ENCODE measurements at places on chromosomes 3 and 15. TPM values are rescaled to one million over a fixed set of nuclear protein-coding genes. Genes with fewer than 3 reads are reported as not detected.

Gene CMTM6
- total RNA-seq, result 31.8 TPM

DNA sequence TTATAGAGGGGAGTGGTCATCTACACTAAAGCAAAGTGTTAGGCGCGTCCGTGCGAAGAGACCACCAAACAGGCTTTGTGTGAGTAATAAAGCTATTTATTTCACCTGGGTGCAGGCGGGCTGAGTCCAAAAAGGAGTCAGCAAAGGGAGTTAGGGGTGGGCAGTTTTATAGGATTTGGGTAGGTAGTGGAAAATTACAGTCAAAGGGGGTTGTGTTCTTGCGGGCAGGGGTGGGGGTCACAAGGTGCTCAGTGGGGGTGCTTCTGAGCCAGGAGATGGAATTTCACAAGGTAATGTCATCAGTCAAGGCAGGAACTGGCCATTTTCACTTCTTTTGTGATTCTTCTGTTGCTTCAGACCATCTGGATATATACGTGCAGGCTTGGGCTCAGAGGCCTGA is 47.1 kb downstream of the OIP5 start:
- no peak for DNase-seq

- DNase-seq, result no peak
Measured at GRCh38 chr3:157631478-157631877, 128.3 kb upstream of the VEPH1 start.

DNA sequence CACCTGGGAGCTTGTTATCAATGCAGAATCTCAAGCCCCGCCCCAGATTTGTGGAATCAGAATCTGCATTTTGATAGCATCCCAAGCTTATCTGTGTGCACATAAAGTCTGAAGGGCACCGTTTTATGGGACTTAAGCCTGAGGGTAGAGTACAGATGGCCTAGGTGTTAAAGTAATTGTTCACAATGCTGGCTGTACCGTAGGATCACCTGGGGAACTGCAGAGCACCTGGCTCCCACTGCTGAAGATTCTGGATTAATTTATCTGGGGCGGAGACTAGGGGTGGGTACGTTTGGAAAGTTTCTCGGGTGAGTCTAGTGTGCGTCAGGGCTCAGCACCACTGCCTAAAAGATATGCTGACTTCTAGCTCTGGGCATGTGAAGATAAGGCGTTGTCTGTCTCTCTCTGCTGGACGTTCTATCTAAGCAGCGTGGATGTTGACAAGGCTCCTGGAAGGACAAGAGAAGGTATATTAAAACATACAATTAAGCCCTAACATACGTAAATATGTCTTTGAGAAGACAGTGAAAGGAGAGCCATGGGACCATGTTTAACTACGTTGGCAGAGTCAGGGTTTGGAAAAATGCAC is 63.2 kb upstream of the RASGRP1 start:
- DNase-seq, result no peak

GRCh38 chr3:113374078-113374477 is 67.2 kb downstream of the CFAP44 start:
- DNase-seq, result no peak

GRCh38 chr3:66450390-66451022 is 50.3 kb downstream of the LRIG1 start:
- no peak for DNase-seq

DNA sequence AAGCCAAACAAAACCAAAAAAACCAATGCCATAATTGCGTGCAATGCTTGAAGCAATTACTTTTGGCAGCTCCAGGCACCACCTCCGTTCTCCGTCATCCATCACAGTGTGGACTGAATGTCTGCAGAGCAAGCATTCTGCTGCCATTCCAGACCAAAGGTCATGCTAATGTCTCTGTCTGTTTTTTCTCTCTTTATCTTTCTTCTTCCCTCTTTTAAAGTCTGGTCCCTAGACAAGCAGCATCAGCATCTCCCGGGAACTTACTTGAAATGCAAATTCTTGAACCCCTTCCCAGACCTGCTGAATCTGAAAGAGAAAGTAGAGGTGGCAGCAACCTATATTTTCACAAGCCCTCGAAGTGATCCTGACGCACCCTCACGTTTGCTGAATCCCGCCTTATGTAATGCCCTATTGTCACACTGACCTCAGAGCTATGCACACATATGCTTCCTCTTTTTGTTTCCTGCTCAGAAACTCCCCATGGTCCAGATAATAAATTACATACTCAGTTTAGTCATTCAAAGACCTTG is 297.3 kb upstream of the PROK2 start:
- DNase-seq, result no peak

DNA sequence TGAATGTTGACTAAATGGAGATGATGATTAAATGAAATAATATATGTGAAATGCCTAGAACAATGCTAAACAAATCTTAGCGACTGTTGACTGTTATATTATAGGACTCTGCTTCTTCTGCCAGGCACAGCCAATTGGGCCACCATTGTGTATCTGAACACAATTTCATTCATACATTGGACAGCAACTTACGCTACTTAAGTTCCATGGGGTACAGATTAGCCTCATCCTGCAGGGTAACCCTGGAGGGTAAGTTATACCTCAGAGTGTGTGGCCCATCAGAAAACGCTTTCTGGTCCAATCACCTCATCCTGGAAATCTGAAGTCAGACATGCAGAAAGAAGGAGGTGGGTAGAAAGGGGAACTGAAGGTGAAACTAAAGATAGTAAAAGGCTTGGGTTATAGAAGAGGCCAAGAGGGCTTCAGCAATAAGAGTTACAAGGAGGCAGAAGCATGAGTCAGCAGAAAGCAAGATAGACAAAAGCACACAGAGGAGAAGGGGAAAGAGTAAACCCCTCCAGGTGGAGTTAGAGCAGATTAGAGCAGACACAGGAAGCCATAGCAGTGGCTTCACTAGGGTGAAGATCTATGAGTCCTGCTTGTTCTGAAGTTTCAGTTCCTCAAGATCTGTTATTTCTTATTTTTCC is 119.3 kb upstream of the SLC24A5 start:
- DNase-seq, result no peak

GRCh38 chr15:92538115-92538514 is 117.5 kb downstream of the FAM174B start:
- DNase-seq, result no peak

Gene C2CD4B
- 4.4 TPM for total RNA-seq

Gene FBXW12
- total RNA-seq, result not detected

Gene PLSCR2
- 1.0 TPM for total RNA-seq

DNA sequence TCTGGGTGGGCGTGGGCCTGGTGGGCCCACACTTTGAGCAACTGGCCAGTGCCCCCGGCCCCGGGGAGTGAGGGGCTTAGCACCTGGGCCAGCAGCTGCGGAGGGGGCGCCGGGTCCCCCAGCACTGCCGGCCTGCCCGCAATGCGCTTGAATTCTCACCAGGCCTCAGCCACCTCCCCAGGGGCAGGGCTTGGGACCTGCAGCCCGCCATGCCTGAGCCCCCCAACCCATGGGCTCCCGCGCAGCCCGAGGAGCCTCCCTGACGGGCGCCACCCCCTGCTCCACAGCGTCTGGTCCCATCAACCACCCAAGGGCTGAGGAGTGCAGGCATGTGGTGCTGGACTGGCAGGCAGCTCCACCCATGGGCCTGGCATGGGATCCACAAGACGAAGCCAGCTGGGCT is 484.3 kb downstream of the UNC13C start:
- DNase-seq, result peak; percentile 51

- DNase-seq, result no peak
Measured at GRCh38 chr15:61158504-61159407, 70.3 kb downstream of the RORA start.

DNA sequence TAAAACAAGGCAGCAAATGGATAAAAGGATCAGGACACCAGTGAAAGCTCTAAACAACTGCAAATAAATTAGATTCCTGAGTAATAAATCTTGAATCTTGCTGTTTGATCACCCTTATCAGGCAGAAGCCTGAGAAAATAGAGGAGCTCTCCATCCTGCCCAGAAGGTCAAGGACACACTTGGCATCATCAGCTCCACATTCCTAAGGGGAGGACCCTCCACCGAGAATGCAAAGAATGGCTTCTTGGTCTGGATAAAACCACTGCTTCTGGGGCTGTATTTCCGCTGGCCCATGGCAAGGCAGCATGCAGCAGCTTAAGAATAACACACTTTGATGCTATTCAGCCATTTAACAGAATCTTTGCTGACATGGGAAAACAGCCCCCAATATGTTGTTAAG is 108.9 kb upstream of the TSC22D2 start:
- no peak for DNase-seq

GRCh38 chr3:42045708-42046243 is 45.4 kb upstream of the TRAK1 start:
- no peak for DNase-seq

- no peak for DNase-seq
Measured at GRCh38 chr3:62708638-62709373, 166.4 kb downstream of the CADPS start.

- no peak for DNase-seq
Measured at GRCh38 chr15:100082761-100083402, 258.9 kb downstream of the ADAMTS17 start.

Gene RPL4
- 1,651 TPM for total RNA-seq

- peak; percentile 73 for DNase-seq
Measured at GRCh38 chr3:181709537-181710279, 2.0 kb upstream of the SOX2 start.

- no peak for DNase-seq
Measured at GRCh38 chr3:146640361-146640760, 35.2 kb upstream of the PLSCR5 start.

DNA sequence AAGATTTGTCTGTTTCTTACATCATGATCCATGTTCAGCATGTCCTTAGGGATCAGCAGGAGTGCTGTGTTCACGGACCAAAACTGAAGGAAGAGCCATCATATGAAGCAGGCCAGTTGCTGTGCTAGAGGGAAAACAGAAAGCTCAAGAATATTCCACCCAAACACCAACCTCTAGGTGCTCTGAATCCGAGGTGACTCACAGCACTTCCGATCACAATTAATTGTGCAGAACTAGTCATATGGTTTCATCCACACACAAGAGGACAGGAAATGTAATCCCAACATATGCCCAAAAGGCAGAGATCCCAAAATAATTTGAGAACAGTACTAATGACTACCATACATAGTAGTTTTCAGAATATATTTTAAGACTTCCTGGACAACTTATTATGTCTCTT is 257.9 kb upstream of the KCNH8 start:
- no peak for DNase-seq

GRCh38 chr3:133891662-133892378 is 3.9 kb downstream of the RAB6B start:
- DNase-seq, result no peak

Gene IL12A
- total RNA-seq, result not detected

DNA sequence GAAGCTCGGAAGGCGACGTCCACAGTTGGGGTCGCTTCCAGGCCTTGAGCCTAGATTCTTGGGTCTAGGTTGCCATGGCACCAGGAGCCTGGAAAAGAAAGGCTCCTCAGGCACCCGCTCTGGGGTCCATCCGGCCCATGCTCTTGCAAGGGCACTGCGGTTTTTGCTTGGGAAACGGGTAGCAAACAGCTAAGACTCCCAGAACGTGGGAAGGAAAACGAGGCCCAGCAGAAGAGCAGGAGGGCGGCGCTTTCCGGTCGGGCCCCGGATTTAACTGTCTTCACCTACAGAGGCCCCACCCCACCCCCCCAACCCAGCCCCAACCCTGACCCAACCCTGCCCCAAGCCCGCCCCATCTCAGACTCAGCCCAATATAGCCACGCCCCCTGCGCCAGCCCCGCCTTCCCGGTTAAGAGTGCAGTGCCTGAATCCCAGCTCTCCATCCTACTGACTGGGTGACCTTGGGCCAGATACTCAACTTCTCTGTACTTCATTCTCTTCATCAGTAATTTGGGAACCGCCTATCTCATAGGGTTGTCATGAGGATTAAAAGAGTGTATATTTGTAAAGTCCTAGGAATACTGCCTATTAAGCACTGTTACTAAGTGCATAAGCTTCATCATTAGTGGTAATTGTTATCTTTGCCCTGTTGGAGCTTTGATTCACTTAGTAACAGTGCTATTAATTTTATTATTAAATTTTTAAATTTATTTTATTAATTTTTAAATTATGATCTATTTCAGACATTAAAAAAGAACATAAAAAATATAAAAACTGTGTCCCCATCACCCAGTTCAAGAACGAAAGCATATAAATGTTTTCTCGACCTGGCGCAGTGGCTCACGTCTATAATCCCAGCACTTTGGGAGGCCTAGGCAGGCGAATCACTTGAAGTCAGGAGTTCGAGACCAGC is 28.4 kb upstream of the SMAD6 start:
- no peak for DNase-seq

Gene IQCF5
- not detected for total RNA-seq

Gene RLBP1
- total RNA-seq, result not detected

- DNase-seq, result no peak
Measured at GRCh38 chr15:63588826-63589225, 8.4 kb upstream of the FBXL22 start.

- no peak for DNase-seq
Measured at GRCh38 chr3:179608931-179609720, 4.5 kb downstream of the NDUFB5 start.

- peak; percentile 62 for DNase-seq
Measured at GRCh38 chr3:17841190-17841828, 98.9 kb upstream of the TBC1D5 start.

DNA sequence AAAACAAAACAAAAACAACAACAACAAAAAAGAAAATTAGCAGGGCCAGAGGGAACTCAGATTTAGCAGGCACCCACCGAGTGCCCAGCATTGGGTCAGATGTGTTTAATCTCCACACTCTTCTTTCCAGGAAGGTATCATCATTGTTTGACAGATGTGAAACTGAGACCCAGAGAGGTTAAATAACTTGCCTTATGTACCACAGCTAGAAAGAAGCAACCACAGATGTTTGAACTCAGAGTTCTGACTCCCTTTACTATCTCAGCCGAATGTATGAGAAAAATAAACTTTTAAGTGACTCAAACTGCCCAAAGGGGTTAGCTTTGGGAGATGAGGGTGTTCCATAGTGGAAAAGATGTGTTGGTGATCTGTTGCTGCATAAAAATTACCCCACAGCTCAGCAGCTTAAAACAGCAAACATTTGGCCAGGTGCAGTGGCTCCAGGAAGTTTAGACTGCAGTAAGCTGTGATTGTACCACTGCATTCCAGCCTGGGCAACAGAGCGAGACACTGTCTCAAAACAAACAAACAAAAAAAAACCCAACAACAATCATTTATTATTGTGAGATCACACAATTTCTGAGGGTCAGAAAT is 4.5 kb upstream of the RPP25 start:
- DNase-seq, result no peak

DNA sequence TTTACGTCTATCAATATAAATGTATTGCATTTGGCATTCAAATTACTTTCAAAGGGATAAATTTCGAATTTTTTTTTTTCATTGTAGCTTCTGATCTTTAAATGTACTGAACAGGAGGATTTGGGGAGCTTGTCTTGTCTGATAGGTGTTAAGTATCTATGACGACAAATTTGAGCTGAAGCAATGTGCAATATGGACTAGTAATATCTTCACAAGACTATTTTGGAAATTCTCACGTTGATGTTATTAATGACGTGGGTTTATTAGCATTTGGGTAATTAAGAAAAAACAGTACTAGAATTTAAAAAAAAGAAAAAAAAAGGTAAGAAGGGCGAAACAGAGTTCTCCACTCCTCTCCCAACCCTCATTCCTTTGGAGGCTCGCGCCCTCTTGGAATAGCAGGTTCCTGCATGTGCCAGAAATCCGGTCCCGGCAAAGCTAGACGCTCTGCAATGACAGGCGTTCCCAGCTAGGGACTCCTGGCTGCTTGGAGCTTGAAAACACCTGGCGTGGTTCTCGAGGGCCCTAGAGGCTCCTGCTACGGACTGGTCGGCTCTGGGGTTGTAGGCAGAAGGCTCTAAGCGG is 648 bp upstream of the P2RY1 start:
- DNase-seq, result peak; percentile 72

Gene SLC49A4
- total RNA-seq, result 10.3 TPM

- DNase-seq, result no peak
Measured at GRCh38 chr3:80285388-80285787, 517.6 kb upstream of the ROBO1 start.

Measured in aorta (tissue), 5 donors.